ENCODE measurements at places on chromosomes 6 and 20.

DNA sequence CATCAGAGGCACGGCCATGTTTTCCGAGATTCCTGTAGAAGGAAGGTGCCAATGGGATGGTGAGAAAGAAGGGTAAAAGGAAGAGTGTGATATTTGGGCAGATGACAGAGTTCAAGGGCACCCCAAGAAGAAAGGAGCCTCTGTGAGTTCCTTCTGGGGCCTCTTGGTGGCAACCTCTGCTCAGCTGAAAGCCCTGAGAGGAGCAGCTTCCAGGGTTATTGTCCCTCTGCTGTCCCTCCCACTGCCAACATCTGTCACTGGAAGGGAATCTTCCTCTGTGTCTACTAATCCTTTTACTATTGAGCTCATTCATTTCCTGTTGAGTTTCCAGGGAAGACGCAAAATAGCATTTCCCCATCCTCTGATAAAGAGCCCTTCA lies 40.0 kb upstream of the KCNK16 start:
- DNase-seq = no peak

DNA sequence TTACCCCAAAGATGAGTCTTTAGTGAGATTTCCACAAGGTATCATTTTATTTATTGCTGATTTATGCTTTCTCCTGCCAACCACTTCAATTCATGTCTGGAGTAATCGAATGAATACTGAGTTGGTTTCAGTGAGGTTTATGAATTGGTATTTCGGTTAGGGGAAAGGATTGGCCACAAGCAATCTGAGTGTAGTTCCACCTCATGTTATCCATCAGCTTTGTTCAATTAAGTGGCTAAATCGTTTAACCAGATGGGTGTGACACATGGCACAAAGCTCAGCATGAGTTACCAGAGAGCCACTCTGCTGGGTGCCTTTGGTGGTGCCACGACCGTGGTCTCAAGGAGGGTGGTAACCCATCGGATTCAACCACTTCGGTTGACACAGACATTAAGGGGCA lies 148.2 kb downstream of the FNDC1 start:
- no peak for DNase-seq

DNA sequence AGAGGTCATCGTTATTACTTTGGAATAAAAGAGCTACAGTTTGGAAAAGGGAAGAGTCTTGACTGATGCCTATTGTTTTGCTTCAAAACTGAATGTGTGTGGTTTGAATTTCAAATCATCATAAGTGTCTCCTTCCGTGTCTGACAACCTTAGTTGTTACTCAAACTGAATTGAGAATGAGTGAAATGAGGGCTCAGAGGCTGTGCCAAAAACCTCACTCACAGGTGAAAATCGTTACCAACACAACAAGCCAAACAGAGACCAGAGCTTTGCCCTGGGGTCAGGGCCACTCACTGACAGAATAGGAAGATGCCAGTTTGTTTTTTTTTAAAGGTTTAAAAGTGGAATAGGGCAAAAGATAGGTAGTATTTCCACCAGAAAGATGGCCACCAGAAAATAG lies 15.2 kb upstream of the SIRT5 start:
- DNase-seq = no peak

- no peak for DNase-seq
Measured at GRCh38 chr20:47353692-47354463, 2.6 kb downstream of the ZMYND8 start.

- no peak for DNase-seq
Measured at GRCh38 chr6:15399641-15400470, 154.0 kb downstream of the JARID2 start.

GRCh38 chr20:43969028-43969447 lies 54.4 kb downstream of the TOX2 start:
- no peak for DNase-seq

GRCh38 chr6:162244031-162244430 lies 483.5 kb downstream of the PRKN start:
- no peak for DNase-seq

DNA sequence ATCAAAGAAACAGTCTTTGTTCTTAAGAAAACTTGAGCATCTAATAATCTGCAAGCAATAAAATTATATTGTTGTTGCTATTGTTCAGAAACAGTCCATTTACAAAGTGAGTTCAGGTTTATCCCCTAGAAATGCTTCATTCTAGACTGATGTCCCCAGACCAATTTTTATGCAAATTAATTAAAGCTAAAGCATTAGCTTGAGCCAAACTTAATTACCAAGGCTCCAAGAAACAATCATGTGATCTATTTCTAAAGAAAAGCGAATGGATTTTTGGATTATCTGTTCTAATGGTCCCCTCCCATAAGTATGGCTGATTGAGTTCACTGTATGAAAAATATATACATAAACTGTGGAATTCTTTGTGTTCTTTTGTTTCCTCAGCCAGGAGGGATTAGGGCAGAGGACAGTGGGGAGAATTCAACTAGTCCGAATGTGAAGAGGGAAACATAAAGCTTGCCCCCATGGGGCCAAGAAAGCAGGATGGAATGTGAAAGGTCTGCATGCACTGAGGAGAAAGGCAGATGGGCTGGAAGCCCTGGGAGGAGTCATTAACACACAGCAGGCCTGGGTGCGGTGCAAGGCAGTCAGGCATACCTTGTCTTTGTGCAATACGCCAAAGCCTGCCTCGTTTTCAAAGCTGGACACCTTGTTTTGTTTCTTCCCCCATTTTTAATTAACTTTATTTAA lies 597.1 kb downstream of the KIF16B start:
- DNase-seq = no peak

DNA sequence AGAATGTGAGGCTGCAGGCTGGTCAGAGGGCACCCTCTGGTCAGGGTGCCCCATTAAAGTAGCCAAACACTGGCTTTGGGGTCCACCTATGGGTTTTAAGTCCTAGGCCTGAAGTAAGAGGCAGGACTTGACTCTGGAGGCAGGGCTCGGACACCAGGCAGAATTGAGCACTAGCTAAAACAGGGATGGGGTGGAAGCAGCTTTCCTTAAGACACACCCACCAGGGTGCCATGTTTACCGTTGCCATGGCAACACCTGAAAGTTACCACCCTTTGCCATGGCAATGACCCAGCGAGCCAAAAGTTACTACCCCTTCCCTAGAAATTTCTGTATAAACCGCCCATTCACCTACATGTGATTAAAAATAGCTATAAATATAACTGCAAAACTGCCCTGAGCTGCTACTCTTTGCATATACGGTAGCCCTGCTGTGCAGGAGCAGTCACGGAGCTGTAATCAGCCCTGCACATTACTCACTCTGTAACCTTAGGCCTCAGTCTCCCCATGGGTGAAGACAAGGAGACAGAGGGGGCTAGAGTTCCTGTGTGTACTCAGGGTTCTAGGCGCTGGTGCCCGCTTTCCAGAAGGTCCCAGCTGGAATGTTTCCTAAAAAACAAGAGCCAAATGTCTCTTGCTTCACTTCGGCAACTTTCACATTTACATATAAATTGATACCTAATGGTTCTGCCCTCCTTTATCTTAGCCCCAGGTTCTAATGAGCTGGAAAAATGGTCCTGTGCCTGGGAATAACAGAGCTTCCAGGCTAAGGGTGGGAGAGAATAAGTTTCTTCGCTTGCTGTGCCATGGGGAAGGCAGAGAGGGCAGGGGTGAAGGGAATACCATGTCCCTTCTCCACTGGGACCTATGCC lies 27.2 kb upstream of the SRSF6 start:
- no peak for DNase-seq

- DNase-seq = no peak
Measured at GRCh38 chr6:17102258-17102870, 514 bp downstream of the STMND1 start.

DNA sequence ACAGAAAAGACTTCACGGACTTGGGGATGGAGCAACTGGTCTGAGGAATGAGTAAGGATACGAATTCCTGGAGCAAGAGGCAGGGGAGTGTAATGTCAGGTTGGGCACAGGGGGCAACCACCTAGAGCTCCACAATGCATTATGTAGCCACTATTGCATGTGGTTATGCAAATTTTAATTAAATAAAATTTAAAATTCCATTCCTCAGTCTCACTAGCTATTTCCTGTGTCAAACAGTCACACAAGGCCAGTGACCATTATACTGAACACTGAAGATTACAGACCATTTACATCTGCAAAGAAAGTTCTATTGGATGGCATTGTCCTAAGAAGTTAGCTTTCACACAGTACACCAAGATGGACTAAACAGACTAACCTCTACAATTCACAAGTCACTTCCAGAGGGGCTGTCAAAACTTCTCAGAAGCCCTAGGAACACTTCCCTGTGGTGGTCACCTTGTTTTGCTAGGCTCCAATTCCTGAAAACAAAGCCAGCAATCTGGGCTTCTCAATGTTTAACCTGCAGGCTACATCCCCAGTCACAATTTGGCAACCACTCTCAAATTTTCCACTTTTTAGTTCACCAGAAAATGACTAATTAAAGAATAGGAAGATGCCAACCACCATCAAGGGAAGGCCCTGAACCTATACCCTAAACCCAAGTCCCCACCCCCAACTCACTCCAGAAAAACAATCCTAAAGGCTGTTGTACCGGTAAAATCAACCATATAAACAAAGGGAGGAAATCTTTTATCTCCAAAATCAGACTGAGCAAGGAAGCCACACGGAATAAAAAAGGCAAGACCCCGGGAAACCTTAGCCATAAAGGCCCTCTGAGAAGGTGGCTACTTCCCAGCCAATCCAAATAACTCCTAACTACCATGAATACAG lies 34.2 kb upstream of the C20orf203 start:
- no peak for DNase-seq

DNA sequence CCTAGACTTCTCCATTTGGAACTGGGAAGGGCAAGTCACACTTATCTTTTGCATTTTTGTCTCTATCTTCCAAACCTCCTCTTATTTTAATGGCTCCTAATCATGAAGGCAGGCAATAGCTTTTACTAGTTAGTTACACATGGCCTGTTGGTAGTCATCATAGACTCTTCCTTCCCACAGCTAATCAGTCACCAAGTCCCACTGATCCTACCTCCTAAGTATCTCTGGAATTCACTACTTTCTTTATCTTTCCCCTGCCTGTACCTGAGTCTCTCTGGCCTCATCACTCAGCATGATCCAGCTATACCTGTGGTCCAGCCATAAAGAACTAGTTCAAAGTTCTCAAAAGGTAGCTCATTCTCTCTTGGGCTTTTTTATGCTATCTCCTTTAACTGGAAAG lies 18.8 kb downstream of the TMX4 start:
- DNase-seq = no peak

DNA sequence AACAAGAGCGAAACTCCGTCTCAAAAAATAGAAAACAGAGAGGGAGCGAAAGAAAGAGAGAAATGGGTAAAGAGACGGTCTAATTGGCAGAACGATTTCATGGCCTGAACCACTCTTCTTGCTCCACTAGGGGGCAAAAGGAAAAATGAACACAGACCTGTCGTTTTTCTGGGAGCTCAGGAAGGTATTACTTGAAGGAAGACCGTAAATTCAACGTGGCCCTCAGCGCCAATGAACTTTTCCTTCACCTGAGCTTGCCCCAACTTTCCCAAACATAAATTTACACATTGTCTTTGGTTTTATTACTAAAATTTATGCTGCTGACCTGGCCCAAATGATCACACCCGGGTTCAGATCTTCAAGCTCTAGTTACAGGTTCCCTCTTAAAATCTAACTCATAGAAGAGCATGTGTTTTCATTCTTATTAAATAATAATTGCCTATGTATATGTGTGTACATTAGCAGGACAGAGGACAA lies 67.3 kb downstream of the ATP9A start:
- DNase-seq = no peak

- no peak for DNase-seq
Measured at GRCh38 chr6:125678601-125679000, 70.8 kb upstream of the HEY2 start.

- no peak for DNase-seq
Measured at GRCh38 chr20:60565551-60565950, 607.3 kb downstream of the CDH26 start.

DNA sequence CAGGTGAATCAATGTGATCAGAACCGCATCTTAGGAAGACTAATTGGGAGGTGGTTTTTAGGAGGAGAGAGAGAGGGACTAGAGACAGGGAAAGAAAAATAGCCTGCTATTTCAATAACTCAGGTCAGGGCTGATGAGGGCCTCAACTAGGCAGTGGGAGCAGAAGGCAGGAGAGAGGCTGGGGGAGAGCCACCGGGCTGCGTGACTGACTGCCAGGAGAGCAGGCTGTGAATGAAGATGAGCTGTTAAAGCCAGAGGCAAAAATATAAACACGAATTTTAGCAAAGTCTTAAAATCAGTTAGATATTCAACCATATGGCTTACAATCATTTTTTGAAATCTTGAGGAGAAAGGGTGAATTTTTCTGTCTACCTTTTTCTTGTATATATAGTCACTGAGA lies 149.6 kb downstream of the IPCEF1 start:
- no peak for DNase-seq

GRCh38 chr6:6646384-6646783 lies 57.9 kb downstream of the LY86 start:
- no peak for DNase-seq

DNA sequence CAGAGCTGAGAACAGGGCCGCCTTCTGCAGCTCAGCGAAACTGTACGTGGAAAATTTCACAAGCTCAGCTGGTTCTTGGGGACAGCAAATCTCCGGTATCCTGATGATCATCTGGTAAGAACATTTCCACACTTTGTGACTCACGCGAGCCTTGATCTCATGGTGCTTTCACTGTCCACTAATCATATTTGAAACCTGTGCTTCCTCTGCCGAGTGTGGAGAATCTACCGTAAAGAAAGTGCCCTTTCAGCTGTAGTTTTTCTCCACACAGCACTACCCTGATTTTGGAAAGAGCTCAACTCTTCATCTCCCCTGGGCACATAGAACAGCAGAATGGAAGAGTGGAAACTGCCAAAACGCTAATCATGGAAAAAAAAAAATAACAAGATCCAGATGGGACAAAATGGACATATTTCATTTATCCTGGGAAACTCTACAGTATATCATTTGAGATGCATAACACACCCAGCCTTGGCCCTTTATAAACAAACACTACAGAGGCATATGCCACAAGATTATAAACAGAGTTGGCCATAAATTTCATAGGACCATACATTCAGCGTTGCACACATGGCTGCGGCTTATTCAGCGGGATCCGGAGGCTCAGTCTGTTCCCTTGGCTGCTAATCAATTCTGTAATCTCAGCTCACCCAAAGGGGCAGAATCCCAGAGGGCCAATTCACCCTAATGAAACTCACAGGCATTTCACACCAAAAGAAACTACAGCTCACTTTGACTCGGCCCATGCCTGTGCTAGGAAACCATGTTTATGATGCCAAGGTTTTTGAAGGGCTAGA lies 434.5 kb downstream of the HDGFL1 start:
- no peak for DNase-seq

- DNase-seq = no peak
Measured at GRCh38 chr6:156175971-156176421, 601.2 kb upstream of the ARID1B start.

DNA sequence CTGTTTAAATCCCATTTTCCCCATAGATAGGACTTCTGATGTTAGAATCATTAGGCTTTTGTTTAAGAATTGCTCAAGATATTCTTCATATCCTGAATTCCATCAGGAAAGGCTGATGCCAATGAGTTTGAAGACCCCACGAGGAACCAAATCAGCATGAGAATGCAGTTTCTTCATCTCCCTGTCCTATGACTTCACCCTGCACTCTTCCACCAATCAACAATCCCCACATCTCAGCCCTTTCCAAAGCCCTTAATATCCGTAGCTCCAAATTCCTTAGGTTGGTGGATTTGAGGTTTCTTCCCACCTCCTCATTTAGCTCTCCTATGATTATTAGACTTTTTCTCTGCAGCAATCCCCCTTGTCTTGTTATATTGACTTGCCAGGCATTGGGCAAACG lies 88.3 kb upstream of the PRND start:
- no peak for DNase-seq
